ENCODE measurements at places on chromosomes 4 and X.

DNA sequence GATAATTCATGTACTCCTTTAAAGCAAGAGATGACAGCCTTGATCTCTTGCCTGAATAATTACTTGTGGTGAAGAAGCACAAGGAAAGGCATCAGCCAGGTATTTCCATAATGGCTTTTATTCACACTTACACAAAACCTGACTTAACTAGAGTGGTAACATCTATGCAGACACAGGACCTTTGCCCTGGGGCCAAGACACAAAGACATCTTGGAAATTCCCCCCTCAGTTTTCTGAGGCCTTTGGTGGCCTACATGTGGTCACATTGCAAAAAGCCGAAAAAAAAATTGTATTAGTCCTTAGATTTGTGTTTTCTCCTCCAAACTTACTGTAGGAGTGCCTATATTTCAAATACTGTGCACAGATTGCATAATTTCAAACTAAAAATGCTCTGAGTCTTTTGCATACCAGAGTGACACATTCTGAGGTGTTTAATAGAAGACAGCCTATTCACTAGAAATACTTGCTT lies 172.4 kb downstream of the PDGFC start:
- peak; percentile 57 for DNase-seq

DNA sequence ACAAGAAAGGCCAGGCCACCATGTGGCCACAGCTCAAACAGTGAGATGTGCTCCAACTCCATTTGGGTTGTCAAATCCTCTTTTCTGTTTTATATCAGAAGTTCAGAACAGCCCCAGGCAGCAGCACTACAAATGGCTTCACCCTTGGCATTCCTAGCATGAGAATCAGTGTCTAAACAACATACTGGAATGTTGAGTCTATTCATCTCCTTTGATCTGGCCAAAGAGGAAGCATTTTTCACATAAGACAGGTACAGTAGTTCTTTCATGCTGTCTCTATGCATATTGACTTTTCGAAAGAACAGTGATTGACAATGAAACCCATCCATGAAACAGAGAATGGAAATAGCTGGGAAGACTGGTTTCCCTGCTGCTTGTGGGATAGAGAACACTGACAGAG lies 289.5 kb downstream of the USP46 start:
- peak; percentile 75 for DNase-seq

GRCh38 chr4:113764720-113765264 lies 3.3 kb upstream of the CAMK2D start:
- no peak for DNase-seq

DNA sequence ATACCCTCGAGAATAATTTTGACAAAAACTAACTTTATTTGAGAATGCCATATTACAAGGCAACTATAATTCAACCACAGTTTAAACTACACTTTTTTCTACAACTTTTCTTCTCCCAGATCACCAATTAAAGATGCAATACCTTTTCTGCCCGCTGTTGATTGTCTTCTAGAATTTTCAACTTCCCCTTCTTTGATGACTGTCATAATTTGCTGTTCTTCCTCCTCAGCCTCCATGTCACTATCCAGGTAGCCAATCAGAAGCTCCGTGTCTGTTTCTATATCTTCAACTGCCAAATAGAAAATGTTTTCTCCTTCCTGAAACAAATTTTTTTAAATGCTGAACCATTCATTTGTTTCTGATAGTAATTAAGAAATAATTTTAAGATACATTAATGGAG lies 101.5 kb downstream of the PRDM5 start:
- DNase-seq, result no peak

- DNase-seq, result no peak
Observed at GRCh38 chrX:68431836-68432235, 1.5 kb downstream of the OPHN1 start.

GRCh38 chr4:104475652-104476051 lies 19.0 kb downstream of the CXXC4 start:
- DNase-seq, result peak; percentile 27

GRCh38 chr4:48483006-48483776 lies at the start of gene SLC10A4:
SLC10A4 (plus strand) TSS chr4:48483343; CDS start chr4:48483562, 219 bp downstream.
- peak; percentile 63 for DNase-seq

GRCh38 chr4:98446499-98447375 lies 185.6 kb downstream of the RAP1GDS1 start:
- DNase-seq, result no peak

- DNase-seq, result no peak
Observed at GRCh38 chrX:133185938-133186337, 32.2 kb downstream of the TFDP3 start.

- DNase-seq, result no peak
Observed at GRCh38 chr4:142367418-142368180, 478.5 kb downstream of the INPP4B start.

- no peak for DNase-seq
Observed at GRCh38 chr4:13906727-13907126, 279.2 kb upstream of the BOD1L1 start.

- peak; percentile 99 for DNase-seq
Observed at GRCh38 chrX:81121513-81122363, 80.0 kb downstream of the HMGN5 start.

Measured in ELF-1 (cell line).